ENCODE measurements at places on chromosomes 6 and 20.

DNA sequence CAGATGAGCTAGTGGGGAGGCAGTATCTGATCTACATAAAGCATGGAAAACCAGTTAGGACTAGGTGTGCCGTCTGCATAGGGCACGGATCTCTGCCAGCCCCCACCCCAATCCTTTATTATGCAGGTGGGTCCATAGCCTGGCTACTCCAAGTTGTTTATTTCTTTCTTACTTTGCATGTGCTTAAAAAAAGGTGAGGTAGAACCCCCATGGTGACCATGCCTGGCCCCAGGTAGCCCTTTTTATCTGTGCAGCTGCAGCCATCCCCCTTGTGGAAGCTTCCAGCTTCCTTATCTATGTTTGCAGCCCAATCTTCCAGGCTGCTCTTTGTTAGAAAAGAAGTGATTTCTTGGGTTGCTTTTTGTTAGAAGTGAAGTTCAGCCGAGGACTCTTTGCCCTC is 9.0 kb upstream of the TREM2 start:
- no peak for DNase-seq

DNA sequence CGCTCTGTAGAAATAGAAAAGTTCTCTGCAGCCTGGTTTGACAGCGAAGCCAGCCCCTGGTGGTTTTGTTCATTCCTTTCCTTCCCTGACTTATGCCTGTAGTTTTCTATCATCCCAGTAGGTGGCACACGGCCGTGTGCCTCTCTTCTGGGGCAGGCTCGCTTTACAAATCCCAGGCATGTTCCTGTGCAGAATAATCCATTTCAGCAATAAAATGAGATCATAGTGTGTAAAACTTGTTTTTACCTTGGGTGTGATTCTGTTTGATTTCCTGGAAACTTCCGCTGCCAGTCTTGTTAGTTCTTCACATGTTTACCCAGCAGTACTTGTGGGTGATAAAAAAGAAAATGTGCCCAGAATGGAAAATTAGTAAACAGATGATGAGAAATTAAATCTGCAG is 7.4 kb upstream of the INSM1 start:
- DNase-seq: peak; percentile 60

- no peak for DNase-seq
Measured at GRCh38 chr6:145147981-145148749, 587.2 kb downstream of the EPM2A start.

- DNase-seq: no peak
Measured at GRCh38 chr6:25423358-25423757, 144.2 kb downstream of the CARMIL1 start.
